ENCODE measurements at places on chromosomes 3 and 15.

DNA sequence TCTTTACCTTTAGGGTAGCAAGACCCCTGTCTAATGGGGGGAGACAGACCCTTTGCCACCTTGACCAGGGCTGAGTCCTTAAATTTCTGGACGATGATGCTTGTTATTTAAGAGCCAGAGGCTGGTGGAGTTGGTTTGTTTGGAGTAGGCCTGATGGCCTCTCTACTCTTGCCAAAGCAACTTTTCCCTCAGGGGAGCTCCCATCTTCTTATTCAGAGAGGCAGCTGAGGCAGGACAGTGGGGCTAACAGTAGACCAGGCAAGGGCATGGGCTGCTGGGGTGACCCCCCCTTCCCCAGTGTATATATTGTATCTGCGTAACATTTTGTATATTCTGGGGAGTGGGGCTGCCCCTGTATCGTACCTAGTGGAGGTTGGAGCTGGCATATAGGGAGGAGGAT lies 10.3 kb downstream of the RPS17 start:
- no peak for DNase-seq

GRCh38 chr15:80480909-80481308 lies 76.7 kb downstream of the ARNT2 start:
- DNase-seq = no peak

DNA sequence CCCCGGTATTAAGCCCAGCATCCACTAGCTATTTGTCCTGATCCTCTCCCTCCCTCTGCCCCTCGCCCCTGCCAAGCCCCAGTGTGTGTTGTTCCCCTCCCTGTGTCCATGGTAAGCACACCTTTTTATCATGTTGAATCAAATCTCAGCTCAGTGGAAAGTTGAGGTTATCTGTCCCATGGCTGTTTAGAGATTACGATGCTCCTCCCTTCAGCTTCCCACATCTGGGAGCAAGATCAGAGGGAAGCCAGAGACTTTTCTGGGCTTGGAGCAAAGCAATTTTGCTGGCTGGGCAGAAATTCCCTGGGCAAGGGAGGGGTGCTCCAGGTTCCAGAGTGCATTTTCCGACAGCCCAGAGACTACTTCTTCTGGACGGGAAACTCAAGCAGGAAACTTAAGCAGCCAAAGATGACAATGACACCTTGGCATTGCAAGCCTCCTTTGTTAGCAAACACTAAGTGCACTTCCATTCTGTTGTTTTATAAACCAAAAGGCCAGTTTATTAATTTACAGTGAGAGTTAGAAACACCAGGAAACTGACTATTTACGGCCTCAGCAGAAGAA lies 104.5 kb downstream of the MESD start:
- DNase-seq = no peak

DNA sequence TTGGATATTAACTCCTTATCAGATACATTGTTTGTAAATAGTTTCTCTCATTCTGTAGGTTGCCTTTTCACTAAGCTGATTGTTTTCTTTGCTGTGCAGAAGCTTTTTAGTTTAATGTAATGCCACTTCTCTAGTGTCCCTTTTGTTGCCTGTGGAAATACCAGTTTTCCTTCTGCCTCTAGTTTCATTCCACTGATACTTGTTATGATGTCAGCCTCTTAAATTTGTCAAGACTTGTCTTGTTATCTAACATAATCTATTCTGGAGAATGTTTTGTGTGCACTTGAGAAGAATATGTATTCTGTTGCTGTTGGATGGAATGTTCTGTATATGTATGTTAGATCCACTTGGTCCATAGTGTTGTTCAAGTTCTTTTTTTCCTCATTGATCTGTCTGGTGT lies 18.0 kb upstream of the CEP152 start:
- no peak for DNase-seq

Measured in stimulated activated CD4-positive, alpha-beta T cell treated with anti-CD3 and anti-CD28 coated beads, TNF-alpha, amount 100 ng/mL, for 4 hours (primary cell).